Naive thymus-derived CD8-positive, alpha-beta T cell (primary cell): ENCODE measurements at places on chromosomes 11 and 22.

DNA sequence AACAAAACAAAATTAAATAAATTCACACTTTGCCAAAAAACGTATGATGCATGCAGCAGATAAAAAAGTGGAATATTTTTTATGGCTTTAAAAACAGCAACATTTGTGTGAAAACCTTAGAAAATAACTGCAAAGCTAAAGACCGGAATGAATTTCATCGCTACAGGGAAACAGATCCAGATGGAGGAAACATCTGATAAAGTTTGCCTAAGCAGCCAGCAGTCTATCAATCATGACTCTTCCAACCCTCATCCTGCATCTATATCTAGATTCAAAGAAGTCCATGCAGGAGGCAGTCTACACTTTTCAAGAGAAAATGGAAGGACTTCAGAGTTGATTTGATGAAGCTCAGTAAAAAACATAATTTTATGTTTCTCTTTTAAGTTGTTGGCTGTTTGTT, 126.8 kb downstream of the SWAP70 start:
- no peak for DNase-seq

GRCh38 chr11:72411623-72412419, 22.5 kb downstream of the CLPB start:
- peak; percentile 13 for DNase-seq

DNA sequence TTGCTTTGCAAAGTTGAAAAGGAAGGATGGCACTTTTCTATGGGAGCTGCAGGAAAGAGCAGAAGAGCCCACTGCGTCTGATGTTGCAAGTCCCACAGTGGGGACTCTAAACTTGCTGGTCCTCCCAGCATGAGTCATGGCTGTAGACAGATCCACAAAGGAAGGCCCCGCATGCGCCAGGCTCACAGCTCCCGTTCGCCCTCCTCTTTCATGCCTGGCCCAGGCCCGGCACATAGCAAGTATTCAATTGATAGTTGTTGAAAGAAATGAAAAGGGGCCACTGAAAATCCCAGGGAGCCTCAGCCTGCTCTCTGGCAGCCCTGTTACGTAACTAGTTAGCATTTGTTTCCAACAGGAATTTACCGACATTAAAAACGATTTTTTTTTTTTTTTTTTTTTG, 18.9 kb downstream of the AP1B1 start:
- DNase-seq: no peak

DNA sequence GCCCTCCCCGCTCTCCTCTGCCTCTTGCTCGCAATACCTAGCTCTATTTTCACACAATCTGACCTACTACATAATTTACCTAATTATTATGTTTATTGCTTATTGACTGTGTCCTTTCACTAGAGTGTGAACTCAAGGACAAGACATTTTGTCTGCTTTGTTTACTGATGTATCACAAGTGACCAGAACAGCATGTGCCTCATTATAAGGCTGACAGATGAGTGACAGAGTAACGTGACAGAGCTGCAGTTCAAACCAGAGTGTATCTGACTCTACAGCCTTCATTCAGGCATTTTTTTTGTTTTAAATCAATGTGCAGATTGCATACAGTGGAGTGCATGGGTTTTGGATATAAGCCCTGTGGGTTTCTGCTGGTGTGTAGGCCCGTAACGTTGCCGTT, 82.0 kb upstream of the RAB1B start:
- DNase-seq: no peak

DNA sequence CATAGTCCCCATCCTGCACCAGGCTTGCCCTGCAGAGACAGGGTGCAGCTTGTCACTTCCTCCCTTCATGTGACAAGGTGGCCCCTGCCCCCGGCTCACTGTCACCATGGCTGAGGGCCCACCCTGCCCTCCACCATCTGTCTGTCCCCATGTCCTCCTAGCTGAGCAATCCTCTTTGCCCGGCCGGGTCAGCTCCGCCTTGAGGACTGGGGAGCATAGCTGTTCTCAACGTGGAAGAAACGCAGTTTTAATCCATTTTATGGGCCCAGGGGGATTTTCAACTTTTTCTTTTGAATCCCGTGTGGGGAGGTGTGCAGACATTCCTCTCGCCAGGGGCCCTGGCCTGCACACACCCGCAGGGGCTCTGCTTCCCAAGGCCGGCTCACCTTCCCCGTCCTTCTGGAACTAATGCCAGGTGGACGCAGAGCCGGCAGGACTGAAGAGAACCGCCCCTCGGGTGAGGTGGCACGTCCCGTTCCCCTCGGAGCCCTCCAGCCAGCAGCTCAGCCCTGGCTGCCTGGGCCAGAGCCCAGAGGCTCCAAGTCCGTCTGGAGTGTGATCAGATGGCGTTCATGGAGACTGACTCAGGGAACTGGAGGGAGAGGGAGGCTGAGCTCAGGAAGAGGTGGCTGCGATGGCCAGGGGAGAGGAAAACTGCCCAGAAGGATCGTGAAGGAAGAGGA, 1108.7 kb downstream of the BRD1 start:
- no peak for DNase-seq

DNA sequence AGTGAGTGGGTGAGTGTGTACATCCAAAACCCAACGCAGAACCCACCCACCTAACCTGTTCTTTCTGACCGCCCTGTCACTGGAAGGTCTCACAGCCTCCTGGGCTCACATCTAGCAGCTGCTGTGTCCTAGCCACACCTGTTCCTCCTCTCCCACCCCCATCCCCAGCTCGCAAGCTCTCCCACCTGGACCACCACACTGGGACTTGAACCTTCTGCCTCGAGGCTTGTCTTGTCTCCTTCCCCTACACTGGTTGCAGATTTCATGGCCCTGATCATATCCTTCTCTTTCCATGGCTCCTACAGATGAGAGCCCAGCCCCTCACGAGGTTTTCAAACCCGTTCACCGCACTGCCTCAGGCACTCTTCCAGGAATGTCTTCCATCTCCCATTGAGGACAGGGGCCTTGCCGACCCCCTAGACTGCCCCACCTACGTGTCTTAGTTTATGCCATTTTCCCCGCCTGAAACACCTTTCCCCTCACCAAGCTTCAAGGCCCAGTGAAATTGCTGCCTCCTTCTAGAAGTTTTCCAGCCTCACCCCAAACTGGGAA, 6.7 kb downstream of the IFITM10 start:
- peak; percentile 30 for DNase-seq

DNA sequence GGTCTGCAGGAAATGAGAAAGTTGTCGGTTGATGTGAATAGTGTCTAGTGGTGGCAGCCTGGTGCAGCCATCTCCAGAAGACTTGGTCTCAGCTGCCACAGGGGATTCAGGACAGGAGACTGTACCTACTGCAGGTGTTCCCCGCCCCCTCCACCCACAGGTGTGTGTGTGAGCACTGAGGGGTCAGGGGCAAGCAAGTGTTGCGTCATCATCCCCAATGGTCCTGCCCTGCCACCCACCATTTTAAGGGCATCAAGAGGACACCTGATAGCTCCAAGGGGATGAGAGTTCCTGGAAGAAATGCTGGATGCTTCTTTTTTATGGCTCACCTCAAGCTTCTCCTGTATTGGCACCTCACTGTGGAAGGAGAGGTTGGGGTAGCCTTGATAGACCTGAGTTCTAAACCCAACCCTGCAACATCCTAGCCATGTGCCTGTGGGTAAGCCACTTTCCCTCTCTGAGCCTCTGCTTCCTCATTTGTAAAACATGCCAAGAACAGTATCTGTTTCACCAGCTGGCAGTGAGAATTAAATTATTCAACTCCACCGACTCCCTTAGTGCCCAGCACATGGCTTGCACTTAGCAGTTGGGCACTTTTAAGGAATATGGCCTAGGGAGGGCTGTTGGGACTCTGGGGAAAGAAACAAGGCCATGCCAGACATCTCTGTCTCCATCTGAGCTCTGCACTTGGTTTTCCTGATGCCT, 6.1 kb downstream of the C11orf91 start:
- DNase-seq: no peak

- DNase-seq: no peak
These were observed 36.0 kb upstream of the OAF start for GRCh38 chr11:120174866-120175265.

GRCh38 chr11:64097468-64098317, 62.0 kb downstream of the FLRT1 start:
- no peak for DNase-seq

DNA sequence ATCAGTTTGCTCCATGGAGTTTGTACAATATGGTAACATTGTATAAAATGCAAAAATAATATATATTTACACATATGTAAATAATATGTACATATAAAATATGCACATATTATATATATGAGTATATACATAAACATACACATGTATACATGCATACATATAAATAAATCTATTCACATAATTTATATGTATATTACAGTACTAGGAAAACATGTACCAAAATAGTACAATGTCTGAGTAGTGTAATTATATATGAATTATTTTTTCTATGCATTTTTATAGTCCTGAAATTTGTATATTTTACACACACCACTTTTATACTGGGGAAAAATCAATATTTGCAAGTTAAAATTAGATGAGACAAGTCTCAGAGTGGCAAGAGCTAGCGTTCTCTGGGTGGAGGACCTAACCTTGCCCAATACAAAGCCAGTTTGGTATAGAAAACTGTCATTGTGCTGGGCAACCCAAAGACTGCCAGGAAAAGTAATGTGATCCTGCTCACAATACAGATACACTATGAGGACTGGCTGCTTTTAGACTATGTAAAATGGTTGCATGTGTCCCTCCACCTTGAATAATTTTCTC, 889.4 kb downstream of the LRRC4C start:
- no peak for DNase-seq

GRCh38 chr22:47623763-47624148, 861.3 kb downstream of the TBC1D22A start:
- no peak for DNase-seq

DNA sequence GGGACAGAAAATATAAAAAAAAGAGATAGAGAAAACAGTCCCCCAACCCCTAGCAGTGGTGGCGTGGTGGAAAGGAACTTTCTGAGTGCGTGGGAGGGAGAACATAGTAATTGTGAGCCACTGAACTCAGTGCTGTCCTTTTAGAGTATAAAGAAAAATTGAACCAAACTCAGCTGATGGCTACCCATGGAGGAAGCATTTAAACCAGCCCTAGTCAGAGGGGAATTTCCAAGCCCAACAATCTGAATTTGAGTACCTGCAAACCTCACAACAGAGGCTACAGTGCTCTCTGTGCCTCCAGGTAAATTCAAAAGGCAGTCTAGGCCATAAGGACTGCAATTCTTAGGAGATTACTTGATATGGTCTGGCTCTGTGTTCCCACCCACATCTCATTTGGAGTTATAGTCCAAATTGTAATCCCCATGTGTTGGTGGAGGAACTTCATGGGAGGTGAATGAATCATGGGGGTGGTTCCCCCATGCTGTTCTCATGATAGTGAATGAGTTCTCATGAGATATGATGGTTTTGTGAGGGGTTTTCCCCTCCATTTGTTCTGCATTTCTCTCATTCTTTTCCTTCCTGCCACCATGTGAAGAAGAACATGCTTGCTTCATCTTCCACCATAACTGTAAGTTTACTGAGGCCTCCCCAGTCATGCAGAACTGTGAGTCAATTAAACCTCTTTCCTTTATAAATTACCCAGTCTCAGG, 687.8 kb downstream of the FAM181B start:
- no peak for DNase-seq

GRCh38 chr22:47835726-47836125, 1073.3 kb downstream of the TBC1D22A start:
- no peak for DNase-seq

- DNase-seq: no peak
These were observed 812.2 kb upstream of the LUZP2 start for GRCh38 chr11:23684701-23685100.

DNA sequence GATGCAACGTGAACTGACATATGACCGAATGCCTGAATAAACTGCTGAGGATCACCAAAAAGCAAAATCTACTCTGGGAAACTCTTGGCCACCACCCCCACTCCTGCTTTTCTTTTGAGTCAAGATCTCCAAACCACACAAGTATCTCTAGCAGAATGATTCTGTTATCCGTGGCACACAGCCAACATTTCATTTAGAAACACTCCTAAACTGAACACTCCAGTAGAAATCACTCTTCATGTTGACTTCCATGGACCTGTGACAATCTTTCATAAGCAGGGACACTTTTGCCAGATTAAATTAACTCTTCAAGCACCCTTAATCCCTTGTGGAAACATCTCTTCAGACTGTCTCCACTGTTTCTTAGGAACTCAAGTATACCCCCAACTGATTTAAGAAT, 44.4 kb downstream of the VSIG10L2 start:
- no peak for DNase-seq

- no peak for DNase-seq
These were observed 19.5 kb downstream of the MN1 start for GRCh38 chr22:27782088-27782487.

- peak; percentile 72 for DNase-seq
These were observed at the start of gene RHOG for GRCh38 chr11:3840870-3841425. Gene RHOG, minus strand, starts transcription at chr11:3840959. Its CDS starts 12,821 bp downstream, at chr11:3828138.

GRCh38 chr11:57497303-57498247, 17.9 kb downstream of the SLC43A1 start:
- DNase-seq: no peak

DNA sequence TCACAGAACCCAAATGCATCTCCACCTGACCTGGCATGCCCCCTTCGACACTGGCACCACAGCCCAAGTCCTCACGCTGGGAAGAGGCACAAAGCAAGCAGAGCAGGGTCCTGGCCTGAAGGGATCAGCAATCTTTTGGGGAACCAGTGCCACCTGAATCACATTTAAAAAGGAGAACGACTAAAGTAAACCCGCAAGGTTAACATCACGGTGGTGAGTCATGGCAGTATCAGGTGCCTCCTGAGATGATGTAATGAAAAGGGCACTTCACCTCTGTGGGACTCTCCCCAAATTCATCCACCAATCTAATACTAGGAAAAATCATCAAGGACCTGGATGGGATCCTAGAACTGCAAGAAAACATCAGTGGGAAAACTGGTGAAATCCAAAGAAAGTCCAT, 44.9 kb downstream of the PACSIN2 start:
- no peak for DNase-seq

DNA sequence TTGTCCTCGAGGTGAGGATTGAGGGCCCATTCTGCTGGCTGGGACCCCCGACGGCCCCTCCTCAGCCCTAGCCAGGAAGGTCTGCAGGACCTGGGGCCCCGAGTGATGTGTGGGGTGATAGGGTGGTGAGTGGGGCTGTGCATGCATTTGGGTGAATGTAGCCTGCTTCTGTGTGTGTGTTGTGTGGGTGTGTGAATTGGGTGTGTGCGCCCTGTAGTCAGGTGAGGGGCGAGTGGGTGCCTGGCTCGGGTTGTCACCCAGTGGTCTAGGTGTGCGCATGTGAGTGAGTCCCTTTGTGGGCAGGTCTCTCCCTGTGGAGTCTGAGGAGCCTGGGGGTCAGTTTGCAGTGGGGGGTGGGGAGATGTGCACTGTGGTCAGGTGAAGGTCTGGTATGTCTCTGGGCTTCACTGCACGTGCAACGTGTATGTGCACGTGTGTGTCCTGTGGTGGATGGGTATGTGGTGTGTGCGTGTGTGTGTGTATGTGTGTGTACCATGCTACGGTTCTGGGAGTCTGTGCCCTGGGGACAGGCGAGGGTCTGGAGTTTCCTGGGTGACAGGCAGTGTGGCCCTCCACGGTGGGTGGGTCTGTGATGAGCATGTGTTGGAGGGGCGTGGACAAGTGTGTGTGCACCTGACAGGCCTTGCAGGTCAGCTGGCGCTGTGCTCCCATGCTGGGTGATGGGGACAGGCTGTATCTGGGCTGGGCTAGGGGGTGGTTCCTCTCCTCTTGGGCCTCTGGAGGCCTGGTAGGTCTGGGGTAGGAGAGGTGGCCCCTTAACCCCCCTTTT, 1.0 kb downstream of the TMEM151A start:
- no peak for DNase-seq
